ENCODE measurements at places on chromosomes 1 and 21.

DNA sequence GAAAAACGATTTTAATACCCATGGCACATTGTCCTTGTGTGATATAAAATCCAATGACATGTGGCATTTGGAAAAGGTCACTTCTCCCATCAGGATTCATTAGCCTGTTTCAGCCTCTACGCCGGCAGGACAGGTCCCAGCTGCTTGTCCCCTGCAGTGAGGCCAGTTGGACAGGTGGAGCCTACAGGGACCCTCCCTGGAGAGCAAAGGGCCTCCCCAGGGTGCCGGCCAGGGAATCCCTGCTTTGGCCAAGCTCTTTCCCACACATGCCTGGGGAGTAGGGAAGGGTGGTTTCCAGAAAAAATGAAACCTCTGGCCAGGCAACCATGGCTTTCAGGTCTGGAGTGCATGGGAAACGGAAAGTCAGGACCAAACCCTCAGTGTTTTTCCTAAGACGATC, 93.1 kb downstream of the TMEM53 start:
- DNase-seq, result no peak

DNA sequence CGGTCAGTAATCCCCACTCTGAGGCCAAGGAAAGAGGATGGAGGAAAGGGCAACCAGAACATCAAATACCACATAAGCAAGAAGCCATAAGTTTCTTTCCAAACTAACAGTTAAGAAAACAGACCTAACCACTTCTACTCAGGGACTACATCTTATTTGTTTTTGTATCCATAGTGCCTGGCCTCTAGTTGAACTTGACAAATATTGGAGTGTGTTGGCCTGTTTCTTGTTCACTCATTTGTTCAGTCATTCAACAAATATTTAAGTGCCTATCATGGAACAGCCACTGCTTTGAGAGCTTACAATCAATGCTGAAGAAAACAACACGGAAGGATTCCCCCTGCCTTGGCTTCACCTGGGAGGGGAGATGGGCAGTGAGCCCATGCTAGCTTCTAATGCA, 69.7 kb downstream of the ST6GALNAC3 start:
- DNase-seq, result no peak

- no peak for DNase-seq
Observed at GRCh38 chr1:155833665-155834295, 23.2 kb downstream of the GON4L start.

DNA sequence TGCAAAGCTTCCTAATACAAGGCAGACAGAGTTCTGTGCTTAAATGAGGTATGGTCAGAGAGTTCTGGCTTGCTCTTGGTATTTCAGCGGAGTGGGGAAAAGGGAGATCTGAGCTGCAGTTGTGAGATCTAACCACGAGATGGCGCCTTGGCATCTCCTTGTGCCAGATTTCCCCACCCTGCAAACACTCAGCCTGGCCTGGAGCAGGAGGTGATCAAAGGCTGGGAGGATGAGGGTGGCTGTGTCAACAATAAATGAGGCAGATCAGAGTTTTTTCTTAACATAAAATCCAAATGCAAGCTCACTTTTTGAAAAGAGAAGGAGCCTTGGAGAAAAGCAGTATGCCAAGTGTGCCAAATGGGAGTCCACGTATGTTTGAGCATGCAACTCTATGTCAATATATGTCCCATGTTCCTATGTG, 4.1 kb upstream of the TFAP2E start:
- peak; percentile 47 for DNase-seq

GRCh38 chr1:161505686-161506085, 429 bp downstream of the FCGR2A start:
- DNase-seq, result no peak

- no peak for DNase-seq
Observed at GRCh38 chr1:234780531-234781162, 170.7 kb upstream of the IRF2BP2 start.

DNA sequence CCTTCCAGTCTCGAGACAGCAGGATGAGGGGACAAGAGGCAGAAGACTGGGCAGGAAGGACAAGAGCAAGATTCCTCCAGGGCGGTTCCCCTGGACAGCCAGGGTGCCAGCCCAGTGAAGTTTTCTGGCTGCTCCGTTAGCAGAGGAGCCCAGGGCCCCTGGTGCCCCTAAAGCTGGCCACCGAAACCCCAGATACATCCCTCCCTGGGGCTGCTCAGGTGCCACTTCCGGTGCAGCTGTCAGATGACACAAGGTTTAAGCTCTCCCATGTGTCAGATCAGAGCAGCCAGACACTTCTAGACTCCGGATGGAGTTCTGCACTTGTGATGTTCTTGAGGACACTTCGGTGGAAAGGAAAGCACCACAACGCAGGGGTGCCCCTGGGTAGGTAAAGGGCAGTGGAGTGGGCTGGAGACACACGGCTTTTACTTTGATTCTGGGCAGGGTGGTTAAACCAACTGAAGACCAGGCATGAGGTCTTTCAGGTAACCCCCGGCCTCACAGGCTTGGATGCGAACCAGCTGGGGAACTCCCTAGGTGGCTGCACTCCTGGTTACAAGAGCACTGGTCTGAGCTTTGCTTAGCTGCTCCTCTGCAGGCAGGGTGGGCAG, 85.7 kb downstream of the ITPKB start:
- DNase-seq, result peak; percentile 29

DNA sequence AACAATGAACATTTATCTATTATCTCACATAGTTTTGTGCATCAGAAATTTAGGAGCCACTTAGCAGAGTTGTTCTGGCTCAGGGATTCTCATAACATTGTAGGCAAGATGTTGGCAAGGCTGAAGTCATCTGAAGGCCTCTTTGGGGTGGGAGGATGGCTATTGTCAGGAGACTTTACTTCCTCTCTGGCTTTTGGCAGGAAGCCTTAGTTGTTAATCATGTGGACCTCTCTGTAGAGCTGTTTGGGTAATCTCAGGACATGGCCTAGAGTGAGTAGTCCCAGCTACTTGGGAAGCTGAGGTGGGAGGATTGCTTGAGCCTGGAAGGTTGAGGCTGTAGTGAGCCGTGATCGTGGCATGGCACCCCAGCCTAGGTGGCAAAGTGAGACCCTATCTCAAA, 40.2 kb downstream of the RASAL2 start:
- no peak for DNase-seq

DNA sequence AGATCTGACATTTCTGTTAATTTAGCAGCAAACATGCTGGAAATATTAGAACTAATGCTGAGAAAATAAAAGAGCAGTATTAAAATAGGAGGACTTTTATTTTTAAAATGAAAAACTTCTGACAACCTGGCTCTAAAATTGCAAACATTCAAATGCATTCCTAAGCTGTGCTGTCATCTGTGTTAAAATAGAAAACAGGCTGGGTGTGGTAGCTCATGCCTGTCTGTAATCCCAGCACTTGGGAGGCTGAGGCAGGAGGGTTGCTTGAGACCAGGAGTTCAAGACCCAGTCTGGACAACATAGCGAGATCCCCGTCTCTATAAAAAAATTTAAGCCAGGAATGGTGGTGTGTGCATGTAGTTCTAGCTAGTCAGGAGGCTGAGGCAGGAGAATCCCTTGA, 44.6 kb downstream of the MIGA1 start:
- no peak for DNase-seq

DNA sequence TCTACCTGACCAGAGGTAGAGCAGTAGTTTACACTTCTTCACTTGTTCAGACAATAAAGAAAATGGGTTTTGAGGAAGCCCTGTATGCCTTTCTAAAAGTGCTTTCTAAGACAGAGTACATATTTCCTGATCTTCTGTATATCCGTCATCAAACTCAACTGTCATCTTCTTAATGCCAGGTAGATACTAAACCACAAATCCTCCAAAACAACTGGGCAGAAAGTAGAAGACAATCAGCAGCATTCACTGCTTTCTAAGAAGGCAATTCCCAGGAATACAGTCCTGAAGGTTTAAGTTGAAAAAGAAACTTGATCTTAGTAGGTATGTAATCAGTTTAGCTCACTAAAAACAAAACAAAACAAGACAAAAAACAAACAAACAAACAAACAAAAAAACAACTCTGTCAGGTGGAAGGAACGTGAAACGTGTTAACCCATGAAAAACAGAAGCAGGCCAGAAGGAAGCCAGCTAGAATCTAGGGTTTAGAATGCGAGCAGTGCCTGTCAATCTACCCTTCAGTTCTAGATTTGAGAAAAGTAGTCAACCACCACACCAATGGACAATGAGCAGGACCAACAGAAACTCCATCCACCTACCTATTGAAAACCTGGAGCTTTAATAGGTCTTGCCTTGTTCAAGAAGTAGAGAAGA, 59.2 kb downstream of the LEPR start:
- DNase-seq, result no peak

- no peak for DNase-seq
Observed at GRCh38 chr1:109267743-109268300, 15.1 kb downstream of the PSRC1 start.

DNA sequence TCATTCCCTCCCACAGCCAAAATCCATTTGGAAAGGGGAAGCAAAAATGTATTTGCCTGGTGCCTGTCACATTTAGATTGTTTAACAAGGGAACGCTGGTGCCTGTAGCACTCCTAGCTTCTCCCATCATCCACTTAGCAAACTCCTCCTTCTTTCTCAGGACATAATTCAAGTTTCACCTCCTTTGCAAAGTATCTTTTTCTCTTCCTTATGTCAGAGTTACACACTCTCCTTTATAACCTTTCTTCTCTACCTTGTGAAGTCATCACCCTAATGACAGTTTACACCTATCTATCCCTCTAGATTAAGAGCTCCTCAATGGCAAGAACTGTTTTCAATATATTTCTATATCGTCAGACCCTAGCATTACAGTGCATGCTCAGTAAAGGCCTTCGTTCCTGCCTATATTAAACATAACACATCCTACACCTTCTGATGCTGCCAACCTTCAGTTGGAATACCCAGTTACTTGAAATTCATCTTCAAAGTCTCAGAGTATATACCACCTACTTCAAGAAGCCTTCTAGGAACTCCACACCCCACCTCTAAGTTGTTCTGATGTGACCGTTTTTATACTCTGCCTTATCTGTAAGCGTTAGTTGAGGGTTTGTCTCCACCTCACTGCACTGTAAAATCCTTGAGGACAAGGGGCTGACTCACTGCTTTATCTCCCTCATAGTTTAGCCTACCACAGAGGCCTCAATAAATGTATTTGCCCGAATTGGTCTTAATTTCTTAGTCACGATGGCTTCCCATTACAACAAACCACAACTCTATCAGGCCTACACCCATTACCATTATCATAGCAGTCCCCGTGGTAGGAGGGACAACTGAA, 1.0 kb upstream of the EPS15 start:
- DNase-seq, result no peak

- DNase-seq, result no peak
Observed at GRCh38 chr1:41573194-41573593, 88.7 kb upstream of the EDN2 start.

DNA sequence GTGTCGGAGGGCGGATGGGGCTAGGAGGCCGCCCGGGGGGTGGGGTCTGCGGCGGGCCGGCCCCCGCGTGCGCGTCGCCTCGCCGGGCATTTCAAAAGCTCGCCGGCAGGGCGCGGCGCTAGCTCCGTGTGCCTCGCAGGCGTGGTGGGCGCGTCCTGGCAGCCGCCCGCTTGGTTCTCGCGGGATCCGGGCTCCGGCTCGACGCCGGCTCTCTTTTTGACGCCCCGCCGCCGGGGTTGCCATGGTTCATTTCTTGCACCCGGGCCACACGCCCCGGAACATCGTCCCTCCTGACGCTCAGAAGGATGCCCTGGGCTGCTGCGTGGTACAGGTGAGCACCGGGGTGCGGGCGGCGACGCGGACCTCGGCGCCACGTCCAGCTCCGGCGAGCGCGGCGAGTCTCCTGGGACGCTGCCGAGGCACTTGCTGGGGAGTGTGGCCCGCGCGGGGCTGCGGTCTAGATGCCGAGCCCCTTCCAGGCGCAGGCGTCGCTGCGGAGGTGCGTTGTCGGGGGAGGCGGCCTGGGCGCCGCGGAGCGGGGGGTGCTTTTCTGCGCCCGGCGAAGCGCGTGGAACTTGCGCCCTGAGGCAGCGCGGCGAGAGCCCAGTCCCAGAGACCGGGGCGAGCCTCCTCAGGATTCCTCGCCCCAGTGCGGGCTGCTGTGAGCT, at the start of gene ZYG11A:
ZYG11A (plus strand) TSS at position 118 of the 668 bp plus-strand sequence; CDS start at position 242, 124 bp downstream.
- DNase-seq, result peak; percentile 26

DNA sequence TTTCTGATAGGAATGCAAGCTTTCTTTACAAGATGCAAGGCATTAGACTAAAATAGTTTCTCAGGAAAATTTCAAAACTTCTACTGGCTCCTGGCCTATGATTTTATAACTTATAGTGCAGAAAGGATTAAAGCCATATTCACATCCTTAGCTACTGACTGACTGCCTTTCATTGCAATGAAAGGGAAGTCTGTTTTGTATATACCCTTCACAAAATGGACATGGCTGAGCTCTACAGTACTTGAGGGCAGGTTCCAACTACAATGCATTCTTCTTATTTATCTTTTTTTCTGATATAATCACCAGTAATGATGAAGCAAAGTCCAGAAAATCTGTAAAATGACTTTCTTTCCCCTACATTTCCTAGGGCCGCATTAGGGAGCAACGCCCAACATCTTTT, 100.5 kb upstream of the ESRRG start:
- no peak for DNase-seq

DNA sequence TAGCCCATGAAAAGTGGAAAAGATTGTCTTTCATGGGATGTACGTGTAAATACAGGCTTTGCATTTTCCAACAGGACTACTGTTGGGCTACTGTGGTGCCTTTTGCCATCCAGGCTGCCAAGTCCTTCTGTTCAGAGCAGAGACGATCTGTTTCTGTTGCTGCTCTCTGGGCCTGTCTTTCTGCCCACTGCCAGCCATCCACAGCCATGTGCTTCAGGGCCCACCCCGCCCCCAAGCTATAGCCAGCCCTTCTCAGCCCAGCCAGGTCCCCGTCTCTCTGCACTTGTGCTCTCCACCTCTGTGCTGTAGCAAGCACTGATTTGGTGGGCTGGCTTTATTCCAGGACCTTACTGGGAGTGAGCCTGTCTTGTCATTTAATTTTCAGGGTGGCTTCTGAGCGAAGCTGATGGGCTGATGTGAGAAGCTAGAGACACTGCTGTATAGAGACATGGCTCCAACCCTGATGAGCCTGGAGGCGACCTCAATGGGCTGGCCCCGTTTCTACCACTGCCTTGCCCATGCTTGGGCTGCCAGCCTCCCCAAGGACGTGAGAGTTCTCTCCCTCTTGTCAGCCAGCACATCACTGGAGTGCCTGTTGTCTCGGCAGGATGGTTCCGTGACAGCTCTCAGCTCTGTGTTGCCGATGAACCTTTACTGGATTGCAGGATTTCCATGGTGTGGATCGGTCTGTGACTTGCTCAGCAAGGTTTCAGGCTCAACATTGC, 137.8 kb downstream of the PEX14 start:
- no peak for DNase-seq

GRCh38 chr1:174946031-174946430, 53.7 kb upstream of the CACYBP start:
- no peak for DNase-seq

GRCh38 chr1:26234644-26235370, 807 bp downstream of the CEP85 start:
- DNase-seq, result peak; percentile 2

- no peak for DNase-seq
Observed at GRCh38 chr1:167663002-167663772, 33.2 kb downstream of the RCSD1 start.

- DNase-seq, result no peak
Observed at GRCh38 chr21:45867671-45868081, 113.9 kb upstream of the COL6A1 start.

- DNase-seq, result no peak
Observed at GRCh38 chr21:18620436-18620835, 216.9 kb upstream of the TMPRSS15 start.

GRCh38 chr1:33410091-33410701, 20.7 kb downstream of the PHC2 start:
- no peak for DNase-seq

GRCh38 chr21:19870682-19871081, 1127.5 kb upstream of the NCAM2 start:
- no peak for DNase-seq

Data from stimulated activated CD8-positive, alpha-beta memory T cell treated with anti-CD3 and anti-CD28 coated beads, Interleukin-7, amount 100 ng/mL, for 1 hour (primary cell).